ENCODE measurements at places on chromosomes 7 and 10. TPM values are rescaled to one million over a fixed set of nuclear protein-coding genes. Genes with fewer than 3 reads are reported as not detected.
A peak's percentile ranks its signal among the peaks of the same experiment; 100 is the strongest.

Gene TAS2R3
- total RNA-seq: 1.0 TPM

Gene ADAM12
- not detected for total RNA-seq

Gene EMX2
- total RNA-seq: not detected

Gene GJD4
- total RNA-seq: not detected

Gene SEMA3E
- total RNA-seq: not detected

Gene SUN3
- total RNA-seq: not detected

- H3K4me3 ChIP-seq: no peak overlapping the region
- no peak overlapping the region for H3K27ac ChIP-seq
- H3K4me1 ChIP-seq: no peaks in the 10 kb centered on the region
- no peaks in the 10 kb centered on the region for H3K27me3 ChIP-seq
- no peak for DNase-seq
Observed at GRCh38 chr7:41574377-41574776, 128.5 kb downstream of the INHBA start.

DNA sequence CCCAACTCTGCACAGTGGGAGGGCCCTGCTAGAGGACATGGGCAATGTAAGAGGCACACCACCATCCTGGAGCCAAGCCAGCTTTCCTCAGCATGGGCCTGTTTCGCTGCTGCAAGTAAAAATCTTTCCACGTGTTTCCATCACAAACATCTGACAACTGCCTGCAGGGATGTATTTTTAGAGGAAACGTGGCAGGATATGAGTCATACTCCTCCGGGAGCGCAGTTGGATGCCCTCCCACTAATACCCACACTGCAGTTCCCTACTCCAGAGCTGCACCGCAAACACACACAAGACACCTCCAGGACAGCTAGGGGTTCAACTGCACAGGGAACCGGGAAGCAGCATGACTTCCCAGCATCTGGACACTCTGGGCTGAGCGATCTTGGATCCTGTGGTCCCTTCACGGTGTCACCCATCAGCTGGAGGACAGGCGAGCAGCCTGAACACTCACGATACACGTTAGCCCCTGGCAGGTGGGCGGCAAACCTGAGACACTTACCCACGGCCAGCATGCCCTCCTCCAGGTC, 26.1 kb downstream of the PLAC9 start:
- H3K27me3 ChIP-seq: no peaks in the 10 kb centered on the region
- no peaks in the 10 kb centered on the region for H3K4me1 ChIP-seq
- no peak for DNase-seq

DNA sequence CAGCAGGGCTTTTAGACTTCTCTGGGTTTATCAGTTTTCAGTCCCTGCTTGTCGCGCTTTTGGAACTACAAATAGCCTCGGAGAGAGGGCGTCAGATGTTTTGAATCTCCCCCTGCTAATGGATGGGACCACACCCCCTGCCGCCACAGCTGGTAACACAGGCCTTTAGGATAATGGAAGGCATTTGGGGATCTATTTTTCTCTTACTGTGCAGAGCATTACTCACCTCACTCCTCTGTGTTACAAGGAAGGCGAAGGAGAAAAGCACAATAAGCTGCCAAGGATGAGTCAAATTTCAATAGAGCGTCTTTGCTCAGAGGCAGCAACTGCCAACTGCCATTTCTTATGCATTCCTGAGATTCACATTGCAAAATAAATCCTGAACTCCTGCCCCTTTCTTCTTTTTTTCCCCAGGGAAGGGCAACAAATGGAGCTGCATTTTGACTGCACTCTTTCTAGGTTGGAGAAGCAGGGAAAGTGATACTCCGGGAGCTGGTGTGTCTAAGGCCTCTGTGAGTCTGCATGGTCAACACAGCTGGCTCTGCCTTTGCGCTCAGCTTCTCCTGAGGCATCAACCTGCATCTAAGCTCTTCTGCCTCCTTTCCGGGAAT, 31.5 kb upstream of the SMNDC1 start:
- H3K27ac ChIP-seq: no peak overlapping the region
- no peaks in the 10 kb centered on the region for H3K27me3 ChIP-seq
- H3K4me3 ChIP-seq: no peak overlapping the region
- H3K36me3 ChIP-seq: no peaks in the 10 kb centered on the region
- DNase-seq: no peak
- H3K4me1 ChIP-seq: peaks cover 12% of the 10 kb centered on the region

DNA sequence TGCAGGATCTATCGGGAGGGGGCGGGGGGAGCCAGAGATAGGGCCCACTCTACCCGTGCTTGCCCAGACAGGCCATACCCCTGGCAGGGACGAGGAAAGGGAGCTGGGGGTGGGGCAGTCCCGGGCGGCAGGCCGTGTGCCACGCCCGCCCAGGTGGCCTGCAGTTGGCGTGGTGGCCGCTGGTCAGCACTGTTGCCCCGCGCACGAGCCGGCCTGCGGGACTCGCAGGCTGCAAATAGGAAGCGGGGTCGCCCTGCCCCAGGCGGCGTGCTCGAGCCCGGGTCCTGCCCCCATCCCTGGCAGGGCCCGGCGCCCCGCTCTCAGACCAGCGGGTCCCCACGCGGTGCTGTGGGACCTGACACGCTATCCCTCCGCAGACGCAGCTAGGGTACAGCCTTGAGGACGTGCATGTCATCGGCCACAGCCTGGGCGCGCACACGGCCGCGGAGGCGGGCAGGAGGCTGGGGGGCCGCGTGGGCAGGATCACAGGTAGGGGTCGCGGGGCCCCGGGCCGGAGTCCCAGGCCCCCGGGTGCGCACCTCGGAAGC, 6.7 kb downstream of the PNLIPRP2 start:
- H3K4me3 ChIP-seq: no peak overlapping the region
- no peak overlapping the region for H3K27ac ChIP-seq
- DNase-seq: no peak
- H3K27me3 ChIP-seq: no peaks in the 10 kb centered on the region
- no peaks in the 10 kb centered on the region for H3K36me3 ChIP-seq

DNA sequence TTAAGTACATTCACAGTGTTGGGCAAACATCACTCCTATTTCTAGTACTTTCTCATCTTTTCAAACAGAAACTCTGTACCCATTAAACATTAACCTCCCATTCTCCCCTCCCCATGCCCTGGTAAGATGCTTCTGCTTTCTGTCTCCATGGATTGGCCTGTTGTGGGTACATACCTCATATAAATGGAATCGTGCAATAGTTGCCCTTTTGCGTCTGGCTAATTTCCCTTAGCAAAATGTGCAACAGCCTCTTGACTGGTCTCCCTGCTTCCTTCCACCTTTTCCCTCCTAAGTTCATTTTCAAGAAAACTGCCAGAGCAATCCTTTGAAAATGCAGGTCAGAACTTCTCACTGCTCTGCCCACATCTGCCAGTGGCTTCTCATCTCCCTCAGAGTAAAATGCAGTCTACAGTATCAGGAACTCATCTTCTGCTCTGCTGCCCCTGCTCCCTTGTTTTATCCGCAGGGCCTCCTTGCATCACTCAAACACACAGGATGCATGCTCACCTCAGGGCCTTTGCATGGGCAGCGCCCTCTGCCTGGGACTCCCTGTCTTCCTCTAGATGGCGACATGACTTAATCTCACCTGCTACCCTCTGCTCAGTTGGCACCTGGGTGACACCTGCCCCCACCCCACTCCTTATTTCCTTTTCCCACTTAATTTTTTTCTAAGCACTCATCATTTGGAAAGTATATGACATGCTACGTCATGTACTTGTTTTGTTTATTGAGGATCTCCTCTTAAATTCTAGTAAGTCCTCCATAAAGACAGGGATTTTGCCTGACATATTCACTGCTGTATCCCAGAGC, 44.3 kb upstream of the ECHDC3 start:
- H3K4me1 ChIP-seq: peaks cover 29% of the 10 kb centered on the region
- no peak overlapping the region for H3K4me3 ChIP-seq
- DNase-seq: peak; percentile 67
- H3K27ac ChIP-seq: peak overlapping the region; percentile 83

DNA sequence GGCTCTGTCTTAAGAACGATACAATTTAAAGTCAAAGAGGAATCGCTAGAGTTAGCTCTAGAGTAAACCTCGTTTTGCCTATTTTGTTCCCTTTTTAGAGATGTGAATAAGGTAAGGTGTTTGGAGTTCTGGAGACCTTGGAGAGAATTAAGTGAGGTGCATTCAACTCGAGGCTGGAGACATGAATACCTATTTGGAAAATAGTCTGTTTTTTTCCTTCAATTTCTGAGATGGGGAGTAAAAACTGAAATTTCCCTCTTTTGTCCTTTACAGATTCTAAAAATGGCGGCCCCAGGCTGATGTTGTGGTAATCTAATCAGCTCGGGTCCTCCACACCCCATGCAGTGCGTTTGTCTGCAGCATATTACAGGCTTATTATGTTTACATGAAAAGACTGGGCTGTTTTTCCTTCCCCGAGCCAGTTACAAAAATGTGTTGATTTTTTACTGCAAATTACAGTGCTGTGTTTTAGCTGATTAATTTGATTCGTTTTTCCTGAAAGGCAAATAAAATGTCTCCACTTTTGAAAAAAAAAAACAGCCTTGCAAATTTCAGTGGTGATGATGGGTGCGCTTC, 1.5 kb downstream of the KMT2E start:
- peak overlapping the region; percentile 95 for H3K4me3 ChIP-seq
- no peaks in the 10 kb centered on the region for H3K27me3 ChIP-seq
- peaks cover 61% of the 10 kb centered on the region for H3K4me1 ChIP-seq
- peak overlapping the region; percentile 95 for H3K27ac ChIP-seq
- H3K36me3 ChIP-seq: peaks cover 9% of the 10 kb centered on the region

GRCh38 chr7:141220263-141220880, 146.5 kb downstream of the TMEM178B start:
- H3K4me1 ChIP-seq: no peaks in the 10 kb centered on the region
- DNase-seq: peak; percentile 55
- H3K27me3 ChIP-seq: no peaks in the 10 kb centered on the region
- H3K36me3 ChIP-seq: no peaks in the 10 kb centered on the region
- no peak overlapping the region for H3K4me3 ChIP-seq
- no peak overlapping the region for H3K27ac ChIP-seq

- no peaks in the 10 kb centered on the region for H3K27me3 ChIP-seq
- no peak overlapping the region for H3K4me3 ChIP-seq
- no peaks in the 10 kb centered on the region for H3K36me3 ChIP-seq
Observed at GRCh38 chr7:120785095-120785494, 72.8 kb downstream of the TSPAN12 start.

DNA sequence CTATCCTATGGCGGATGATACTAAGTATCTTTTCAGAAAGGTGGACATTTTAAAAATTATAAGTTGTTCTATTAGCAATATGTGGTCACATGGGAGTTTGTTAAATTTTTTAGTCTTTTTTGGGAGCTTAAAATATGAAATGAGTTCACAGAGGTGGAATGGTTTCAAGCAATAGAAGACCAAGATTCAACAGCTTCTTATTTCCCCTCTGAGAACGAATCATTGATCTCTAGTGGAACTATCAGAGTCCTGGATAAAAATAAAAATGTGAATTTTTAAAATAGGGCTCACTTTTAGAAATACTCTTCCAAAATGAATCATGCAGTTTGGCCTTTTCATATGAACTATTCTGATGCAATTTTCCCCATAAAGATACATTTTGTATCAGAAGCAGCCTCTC, 467.7 kb upstream of the KLF6 start:
- no peak overlapping the region for H3K4me3 ChIP-seq
- no peaks in the 10 kb centered on the region for H3K36me3 ChIP-seq
- no peaks in the 10 kb centered on the region for H3K4me1 ChIP-seq
- peaks cover 3% of the 10 kb centered on the region for H3K27me3 ChIP-seq

GRCh38 chr7:131225619-131226513, 101.8 kb upstream of the MKLN1 start:
- no peak overlapping the region for H3K4me3 ChIP-seq
- no peak overlapping the region for H3K27ac ChIP-seq
- H3K27me3 ChIP-seq: no peaks in the 10 kb centered on the region
- H3K36me3 ChIP-seq: no peaks in the 10 kb centered on the region
- no peaks in the 10 kb centered on the region for H3K4me1 ChIP-seq

- no peaks in the 10 kb centered on the region for H3K36me3 ChIP-seq
- DNase-seq: no peak
- no peaks in the 10 kb centered on the region for H3K27me3 ChIP-seq
- H3K4me1 ChIP-seq: peaks cover 11% of the 10 kb centered on the region
- peak overlapping the region; percentile 24 for H3K4me3 ChIP-seq
- no peak overlapping the region for H3K27ac ChIP-seq
Observed at GRCh38 chr10:69229616-69229916, 9.4 kb downstream of the HKDC1 start.

- no peak overlapping the region for H3K4me3 ChIP-seq
- DNase-seq: peak; percentile 54
- H3K36me3 ChIP-seq: no peaks in the 10 kb centered on the region
- peaks cover 7% of the 10 kb centered on the region for H3K4me1 ChIP-seq
- H3K27ac ChIP-seq: no peak overlapping the region
Observed at GRCh38 chr7:55641811-55642210, 69.5 kb upstream of the VOPP1 start.

DNA sequence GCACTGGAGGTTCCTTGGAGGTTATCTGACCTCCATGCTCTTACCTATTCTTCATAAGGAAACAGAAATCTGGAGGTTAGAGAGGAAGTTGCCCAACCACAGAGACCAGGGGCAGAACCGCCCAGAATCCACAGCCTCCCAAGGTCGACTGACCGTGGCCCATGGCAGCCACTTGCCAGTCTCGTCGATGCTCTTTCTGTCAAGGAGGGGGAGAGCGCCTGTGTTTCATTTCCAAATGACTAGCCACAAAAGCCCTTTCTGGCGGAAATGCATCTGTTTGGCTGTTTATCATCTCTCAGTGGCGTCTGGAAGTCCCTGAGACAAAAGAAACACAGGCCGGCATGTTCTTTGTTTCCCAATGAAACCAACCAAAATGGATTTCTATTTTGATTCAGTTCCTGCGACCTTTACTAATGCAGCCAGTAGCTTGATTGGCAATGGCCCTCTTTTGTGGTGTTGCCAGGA, 2.9 kb downstream of the RAMP3 start:
- H3K27me3 ChIP-seq: no peaks in the 10 kb centered on the region
- H3K36me3 ChIP-seq: no peaks in the 10 kb centered on the region
- H3K27ac ChIP-seq: no peak overlapping the region
- H3K4me1 ChIP-seq: no peaks in the 10 kb centered on the region

DNA sequence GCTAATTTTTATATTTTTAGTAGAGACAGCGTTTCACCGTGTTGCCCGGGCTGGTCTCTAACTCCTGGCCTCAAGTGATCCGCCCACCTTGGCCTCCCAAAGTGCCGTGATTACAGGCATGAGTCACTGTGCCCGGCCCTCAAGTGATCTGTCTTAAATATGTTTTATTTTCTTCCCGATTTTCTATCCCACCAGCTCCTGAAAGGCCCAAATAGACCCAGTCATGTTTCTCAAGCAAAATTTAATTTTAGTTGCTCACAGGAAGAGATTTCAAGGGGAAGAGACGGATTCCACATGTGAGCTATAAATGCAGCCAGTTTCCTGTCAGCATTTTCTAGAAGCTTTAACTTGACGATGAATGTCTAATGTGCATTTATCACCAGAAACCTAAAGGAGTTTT, 12.0 kb downstream of the DENND10 start:
- H3K4me3 ChIP-seq: no peak overlapping the region
- H3K27ac ChIP-seq: no peak overlapping the region
- no peaks in the 10 kb centered on the region for H3K27me3 ChIP-seq

- DNase-seq: no peak
- no peak overlapping the region for H3K27ac ChIP-seq
- no peak overlapping the region for H3K4me3 ChIP-seq
- peaks cover 18% of the 10 kb centered on the region for H3K4me1 ChIP-seq
Observed at GRCh38 chr7:7817748-7818147, 99.3 kb upstream of the RPA3 start.

- no peaks in the 10 kb centered on the region for H3K4me1 ChIP-seq
- H3K36me3 ChIP-seq: no peaks in the 10 kb centered on the region
- H3K27me3 ChIP-seq: no peaks in the 10 kb centered on the region
- DNase-seq: no peak
Observed at GRCh38 chr10:676178-676577, 13.3 kb downstream of the DIP2C start.
